ENCODE measurements at places on chromosomes 7 and 10.

DNA sequence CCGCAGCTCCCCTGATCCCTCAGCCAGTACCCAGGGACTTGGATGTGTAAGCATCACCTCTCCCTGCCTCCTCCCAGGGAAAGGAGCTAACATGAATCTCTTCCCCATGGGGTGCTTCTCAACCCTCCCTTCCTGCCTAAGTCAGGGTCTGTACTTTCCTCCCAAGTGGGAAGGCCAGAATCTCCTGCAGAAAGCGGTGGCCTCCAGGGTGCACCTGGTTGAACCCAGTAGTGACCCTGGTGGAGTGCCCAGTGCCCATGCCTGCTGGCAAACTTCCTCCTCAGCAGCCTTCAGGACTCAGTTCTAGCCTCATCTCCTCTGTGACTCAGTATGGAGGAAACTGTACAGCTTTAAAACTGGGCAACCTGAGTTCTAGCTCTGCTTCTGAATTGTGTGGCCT, 2.8 kb upstream of the LOXL4 start:
- no peak for DNase-seq

- peak; percentile 10 for DNase-seq
Observed at GRCh38 chr10:6647811-6648526, 67.9 kb upstream of the PRKCQ start.

DNA sequence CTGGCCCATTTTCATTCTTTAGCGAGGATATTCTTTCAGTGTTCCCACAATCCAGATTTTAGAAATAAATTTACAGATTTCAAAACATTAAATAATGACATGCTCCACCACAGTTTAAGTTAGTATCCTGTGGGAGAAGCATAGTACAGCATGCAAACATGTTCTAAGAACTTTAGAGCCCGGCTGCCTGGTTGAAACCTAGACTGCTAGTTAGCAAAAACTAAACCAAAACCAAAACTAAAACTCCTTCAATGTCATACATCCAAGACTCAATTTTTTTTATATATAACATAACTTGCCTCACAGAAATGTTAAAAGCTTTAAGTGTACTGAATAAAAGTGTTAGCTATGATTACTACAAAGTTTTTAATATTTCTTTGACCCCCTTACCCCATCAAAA, 17.0 kb downstream of the TRA2A start:
- DNase-seq: no peak

DNA sequence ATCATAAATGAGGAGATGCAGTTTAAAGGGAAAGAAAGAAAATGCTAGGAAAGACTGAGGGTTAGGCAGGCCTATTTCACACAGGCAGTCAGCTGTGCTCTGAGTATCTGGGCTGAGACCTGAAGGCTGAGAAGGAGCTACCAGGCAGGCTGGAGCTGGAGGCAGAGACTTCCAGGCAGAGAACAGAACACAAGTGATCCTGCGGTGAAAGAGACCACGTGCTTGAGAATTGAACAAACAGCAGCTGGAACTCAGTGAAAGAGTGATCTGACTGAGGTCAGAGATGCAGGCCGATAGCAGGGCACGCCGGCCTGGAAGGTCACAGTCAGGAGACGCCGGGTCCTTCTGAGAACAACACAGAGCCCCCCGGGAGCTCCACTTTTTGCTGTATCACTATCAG, 147.8 kb downstream of the ADAM12 start:
- no peak for DNase-seq

- no peak for DNase-seq
Observed at GRCh38 chr7:57416601-57417358, 33.2 kb upstream of the ZNF716 start.

GRCh38 chr7:92849322-92849721, 12.9 kb upstream of the CDK6 start:
- DNase-seq: no peak

DNA sequence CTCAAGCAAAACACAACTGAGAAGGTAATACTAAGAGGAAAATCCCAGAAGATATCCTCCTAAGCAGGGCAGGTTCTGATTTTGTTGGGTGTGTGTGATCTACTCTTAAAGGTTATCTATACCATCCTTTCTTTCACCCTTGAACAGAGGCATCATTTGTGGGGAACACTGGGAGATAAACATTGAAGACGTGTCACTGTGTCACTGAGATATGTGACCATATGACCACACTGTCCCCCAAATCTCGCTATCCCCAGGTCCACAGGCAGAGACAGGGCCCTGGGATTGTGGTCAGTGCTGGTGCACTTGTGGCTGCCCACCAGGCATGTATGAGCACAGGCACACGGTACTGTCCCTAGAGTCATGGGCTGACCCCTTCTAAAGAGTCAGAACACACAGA, 30.0 kb downstream of the TECTB start:
- DNase-seq: no peak

- DNase-seq: no peak
Observed at GRCh38 chr10:2023687-2024086, 286.4 kb upstream of the ADARB2 start.

DNA sequence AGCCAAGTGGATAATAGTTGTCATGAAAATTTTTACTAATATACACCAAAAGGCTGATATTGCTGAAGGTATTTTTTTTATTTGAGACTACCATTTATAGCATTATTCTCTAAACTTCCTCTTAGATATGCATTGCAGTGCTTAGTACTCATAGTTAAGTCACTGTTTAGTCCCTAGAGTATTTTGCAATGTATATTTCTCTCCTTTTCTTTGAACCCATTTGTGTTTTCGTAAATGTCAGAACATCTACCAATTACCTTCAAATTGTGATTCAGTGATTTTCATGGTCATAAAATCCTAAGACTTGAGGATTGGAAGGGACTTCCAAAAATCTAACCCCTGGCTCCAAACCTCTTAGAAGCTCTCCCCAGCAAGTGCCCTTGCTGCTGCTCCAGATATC, 21.5 kb upstream of the CYP26C1 start:
- DNase-seq: peak; percentile 37

GRCh38 chr10:43427166-43427825, 9.6 kb upstream of the ZNF487 start:
- no peak for DNase-seq

DNA sequence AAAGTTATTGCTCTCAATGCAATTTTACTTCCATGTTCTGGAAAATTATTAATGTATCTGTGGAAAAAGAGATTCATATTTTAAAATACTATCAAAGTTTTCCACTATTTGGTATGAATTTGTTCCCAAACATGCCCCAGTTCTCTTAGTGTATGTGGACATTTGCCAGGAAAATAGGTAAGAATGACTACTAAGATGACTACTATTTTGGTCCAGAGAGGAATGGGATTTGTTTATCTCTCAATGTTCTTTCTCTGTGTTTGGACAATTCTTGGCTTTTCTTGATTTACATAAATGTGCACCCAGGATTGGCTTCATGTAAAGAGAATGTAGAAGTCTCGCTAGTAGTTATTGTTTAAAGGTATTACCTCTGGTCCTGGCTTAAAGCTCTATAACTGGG, 60.3 kb upstream of the POT1 start:
- DNase-seq: no peak

- no peak for DNase-seq
Observed at GRCh38 chr10:86289577-86289868, 77.1 kb downstream of the GRID1 start.

GRCh38 chr7:45985902-45986301, 64.8 kb upstream of the IGFBP3 start:
- peak; percentile 89 for DNase-seq

DNA sequence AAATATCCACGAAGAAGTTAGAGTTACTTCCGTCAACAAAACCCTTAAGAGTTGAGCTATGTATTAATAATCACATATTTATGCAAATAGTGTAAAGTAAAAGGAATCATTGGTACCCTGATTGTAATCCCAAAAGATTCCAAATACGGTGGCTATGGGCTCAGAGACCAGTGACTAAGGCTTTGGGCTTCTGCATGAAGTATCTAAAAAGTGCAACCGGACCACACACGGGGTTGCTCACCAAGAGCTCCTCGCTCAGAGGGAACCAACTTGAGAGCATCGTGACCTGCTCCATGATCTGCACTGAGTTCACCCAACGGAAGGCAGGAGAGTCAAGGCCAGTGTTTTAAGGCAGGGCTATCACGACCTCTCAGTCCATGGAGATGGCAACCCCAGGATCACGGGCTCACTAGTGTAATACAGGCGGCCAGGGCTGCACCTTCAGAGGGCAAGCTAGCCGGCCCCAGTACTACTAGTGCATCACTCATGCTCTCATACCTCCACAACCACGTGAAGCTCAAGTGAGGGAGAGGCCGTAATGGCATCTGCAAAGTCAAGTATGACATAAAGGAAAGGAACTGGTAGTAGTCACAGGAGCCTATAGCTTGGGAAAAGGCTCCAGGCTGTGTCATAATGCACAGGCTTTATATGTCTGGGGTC, 77.1 kb upstream of the CAMK2B start:
- DNase-seq: no peak

- DNase-seq: no peak
Observed at GRCh38 chr7:48525736-48526732, 354.8 kb downstream of the ABCA13 start.

GRCh38 chr7:32507414-32507813, 12.1 kb downstream of the AVL9 start:
- DNase-seq: peak; percentile 37

DNA sequence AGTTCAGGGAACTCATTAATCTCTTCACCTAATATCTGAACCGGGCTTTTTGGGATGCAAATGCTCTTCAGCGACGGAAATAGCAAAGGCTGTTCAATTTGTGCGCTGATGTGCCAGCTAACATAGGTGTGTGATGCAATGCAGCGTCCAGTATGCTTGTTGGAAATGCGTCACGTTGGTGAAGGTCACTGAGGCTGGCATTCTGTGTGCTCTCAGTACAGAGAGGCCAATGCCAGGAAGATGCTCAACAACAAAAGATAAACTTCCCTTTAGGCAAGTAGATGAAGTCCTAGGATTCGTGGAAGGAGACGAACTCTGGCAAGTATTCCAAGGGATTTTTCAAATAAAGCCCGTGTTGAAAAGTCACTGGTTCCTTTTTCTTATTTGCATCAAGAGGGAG, 649.5 kb upstream of the MKI67 start:
- DNase-seq: no peak

- DNase-seq: peak; percentile 49
Observed at GRCh38 chr10:78777867-78778266, 290.9 kb upstream of the ZMIZ1 start.

- DNase-seq: no peak
Observed at GRCh38 chr10:62015994-62016393, 114.5 kb downstream of the ARID5B start.

- DNase-seq: no peak
Observed at GRCh38 chr7:54940748-54941147, 78.1 kb upstream of the EGFR start.

DNA sequence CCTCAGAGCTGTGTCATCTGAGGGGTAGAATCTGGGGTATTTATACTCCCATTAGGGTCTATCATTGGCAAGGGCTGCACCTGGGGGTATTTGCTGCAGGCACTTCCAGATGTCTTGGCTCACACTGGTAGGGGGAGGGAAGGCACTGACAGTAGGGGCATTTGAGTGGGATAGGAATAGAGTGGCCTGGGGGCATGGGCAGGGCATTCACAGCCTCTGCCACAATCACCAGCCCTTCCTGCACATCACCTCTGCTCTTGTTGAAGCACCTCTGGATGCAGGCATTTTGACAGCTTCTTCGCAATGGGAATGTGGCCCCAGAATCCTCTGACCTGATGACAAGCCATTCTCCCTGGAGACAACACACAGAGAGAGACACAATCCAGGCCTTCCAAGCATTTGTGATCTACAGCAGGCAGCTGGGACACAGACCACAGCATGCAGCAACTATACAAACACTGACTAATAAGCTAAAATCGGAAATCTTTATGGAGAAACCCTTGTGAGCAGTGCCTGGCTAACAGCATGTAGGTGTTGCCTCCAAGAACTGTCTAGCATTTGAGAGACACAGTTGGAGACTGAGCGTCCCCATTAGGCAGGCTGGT, 178.5 kb downstream of the KCNMA1 start:
- peak; percentile 56 for DNase-seq
